Islet precursor cell (in vitro differentiated cells): ENCODE measurements at places on chromosomes 7 and 10.

DNA sequence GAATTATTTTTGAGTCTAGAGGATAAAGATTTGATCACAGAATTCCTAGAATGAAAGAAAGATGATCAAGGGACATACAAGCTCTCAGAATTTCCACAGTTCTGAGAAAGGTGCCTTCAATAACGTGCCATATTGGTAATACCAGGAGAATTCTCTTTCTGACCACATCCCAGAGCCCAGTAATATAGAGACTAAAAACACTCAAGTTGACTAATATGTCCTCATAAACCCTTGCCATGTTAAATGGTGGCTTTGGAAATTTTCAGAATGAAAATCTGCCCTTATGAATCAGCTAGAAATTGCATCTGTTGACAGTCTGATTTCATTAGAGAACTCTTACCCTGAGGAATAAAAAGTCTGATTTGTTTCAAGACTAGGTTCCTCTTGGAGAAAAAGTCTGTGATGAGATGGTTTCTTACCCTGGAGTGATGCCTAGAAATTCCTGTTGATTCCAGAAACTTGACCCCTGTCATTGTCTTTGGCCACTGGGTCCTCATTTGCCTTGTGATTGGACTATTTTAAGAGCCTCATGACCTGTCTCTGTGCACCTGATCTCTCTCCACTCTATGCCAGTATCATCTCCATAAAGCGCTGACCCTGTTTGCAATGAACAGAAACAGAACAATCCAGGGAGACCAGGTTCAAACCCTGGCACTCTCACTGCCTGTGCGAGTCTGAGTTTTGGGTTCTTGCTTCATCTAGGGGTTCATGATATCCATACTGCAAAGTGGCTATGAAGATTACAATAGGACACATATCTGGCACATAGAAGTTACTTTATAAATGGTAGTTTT, 3.3 kb downstream of the IL2RA start:
- peak; percentile 19 for DNase-seq

- no peak for DNase-seq
Measured at GRCh38 chr10:63236113-63236935, 103.2 kb downstream of the NRBF2 start.

- DNase-seq, result peak; percentile 50
Measured at GRCh38 chr7:128933180-128933891, 4.4 kb upstream of the IRF5 start.

- DNase-seq, result no peak
Measured at GRCh38 chr10:44347609-44348400, 37.1 kb downstream of the CXCL12 start.

GRCh38 chr7:23020742-23021401, 6.9 kb upstream of the HYCC1 start:
- no peak for DNase-seq

- no peak for DNase-seq
Measured at GRCh38 chr10:110260746-110261477, 43.8 kb downstream of the SMNDC1 start.

GRCh38 chr10:88346144-88346977, 236.8 kb downstream of the RNLS start:
- no peak for DNase-seq

GRCh38 chr10:639751-640672, 49.5 kb downstream of the DIP2C start:
- DNase-seq, result no peak

- DNase-seq, result peak; percentile 55
Measured at GRCh38 chr10:78899996-78900714, 168.6 kb upstream of the ZMIZ1 start.

GRCh38 chr10:119505131-119505551, 37.4 kb downstream of the RGS10 start:
- no peak for DNase-seq

- DNase-seq, result no peak
Measured at GRCh38 chr10:75466886-75467285, 35.5 kb downstream of the LRMDA start.

GRCh38 chr7:87322912-87323311, 22.6 kb upstream of the CROT start:
- no peak for DNase-seq

DNA sequence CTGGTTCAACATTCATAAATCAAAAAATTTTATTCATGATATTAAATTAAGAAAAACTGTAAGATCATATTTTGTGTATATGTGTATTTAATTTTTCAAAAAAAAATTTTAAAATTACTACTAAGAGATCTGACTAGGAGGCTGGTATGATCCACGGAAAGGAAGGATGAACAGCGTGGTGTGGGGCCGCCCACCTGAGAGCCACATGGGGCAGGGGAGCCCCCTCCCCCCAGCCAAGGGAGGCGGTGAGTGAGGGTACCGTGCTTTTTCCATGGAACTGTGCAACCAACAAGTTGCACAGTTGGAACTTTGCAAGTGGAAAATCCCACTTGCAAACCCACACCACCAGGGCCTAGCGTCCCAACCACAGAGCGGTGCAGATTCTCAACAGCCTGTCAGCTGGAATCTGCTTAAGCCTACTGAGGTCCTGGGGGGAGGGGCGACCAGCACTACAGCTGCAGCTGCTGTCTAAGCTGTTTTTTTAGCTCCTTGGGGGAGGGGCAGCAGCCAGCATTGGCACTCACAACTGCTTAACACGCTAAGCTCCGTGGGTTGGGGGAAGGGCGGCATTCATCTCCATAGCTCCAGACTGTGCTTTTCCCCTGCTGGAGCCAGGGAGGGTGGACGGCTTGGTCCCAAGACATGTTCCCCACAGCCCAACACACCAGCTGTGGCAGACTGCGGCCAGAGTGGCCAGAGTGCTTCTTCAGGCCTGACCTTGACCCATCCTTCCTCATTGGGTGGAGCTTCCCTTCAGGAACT, 94.2 kb upstream of the IGFBP3 start:
- peak; percentile 94 for DNase-seq

GRCh38 chr10:712089-712488, 22.6 kb upstream of the DIP2C start:
- peak; percentile 75 for DNase-seq

DNA sequence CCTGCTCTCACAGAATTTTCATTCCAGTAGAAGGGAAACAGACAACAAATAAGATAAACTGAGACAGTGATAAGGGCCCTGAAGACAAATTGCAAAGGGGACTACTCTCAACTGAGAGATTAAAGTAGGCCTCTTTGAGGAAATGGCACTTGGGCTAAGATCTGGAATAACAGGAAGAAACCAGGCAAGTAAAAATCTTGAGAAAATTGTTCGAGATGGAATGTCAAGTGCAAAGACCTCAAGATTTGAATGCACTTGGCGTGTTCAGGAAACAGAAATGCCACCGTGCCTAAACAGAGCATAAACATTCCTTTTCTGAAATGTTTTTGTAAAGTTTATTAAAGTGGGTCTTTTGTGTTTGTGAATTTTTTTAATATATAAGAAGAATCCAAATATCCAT, 10.7 kb downstream of the ARMH3 start:
- DNase-seq, result no peak

DNA sequence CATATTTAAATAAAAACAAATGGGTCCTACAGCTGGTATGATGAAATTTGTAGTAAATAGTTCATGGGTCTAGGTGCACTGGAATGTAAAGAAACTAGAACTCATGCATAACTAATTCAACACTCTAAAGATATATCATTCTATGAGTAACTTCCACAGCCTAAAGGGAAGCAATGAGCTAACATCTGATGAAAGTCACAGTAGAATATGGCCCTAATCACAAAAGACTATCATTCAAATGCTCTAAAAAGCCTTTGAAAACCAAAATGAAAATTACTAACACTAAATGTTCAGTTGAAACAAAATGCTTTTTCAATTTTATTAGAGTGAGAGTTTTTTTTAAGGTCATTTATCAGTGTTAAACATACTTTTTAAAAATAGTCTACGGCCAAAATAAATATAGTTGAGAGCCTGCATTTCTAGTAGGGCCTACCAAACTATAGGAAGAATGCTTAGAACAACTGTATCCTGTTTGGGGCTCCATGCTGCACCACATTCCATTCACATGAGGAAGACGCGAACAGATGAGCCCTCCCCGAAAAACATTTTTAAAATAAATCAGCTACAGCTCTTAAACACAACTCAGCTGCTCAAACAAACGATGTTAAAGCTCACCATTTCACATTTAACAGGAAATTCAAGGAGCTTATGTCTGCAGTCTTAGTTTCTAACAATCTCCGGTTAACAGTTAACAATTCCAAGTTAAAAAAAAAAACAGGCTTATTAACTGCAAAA, 134.5 kb downstream of the NRBF2 start:
- DNase-seq, result peak; percentile 68

- no peak for DNase-seq
Measured at GRCh38 chr7:107495516-107495915, 25.7 kb downstream of the GPR22 start.

GRCh38 chr7:12016439-12016838, 184.4 kb upstream of the THSD7A start:
- no peak for DNase-seq

- no peak for DNase-seq
Measured at GRCh38 chr10:36187380-36188079, 545.4 kb upstream of the FZD8 start.

DNA sequence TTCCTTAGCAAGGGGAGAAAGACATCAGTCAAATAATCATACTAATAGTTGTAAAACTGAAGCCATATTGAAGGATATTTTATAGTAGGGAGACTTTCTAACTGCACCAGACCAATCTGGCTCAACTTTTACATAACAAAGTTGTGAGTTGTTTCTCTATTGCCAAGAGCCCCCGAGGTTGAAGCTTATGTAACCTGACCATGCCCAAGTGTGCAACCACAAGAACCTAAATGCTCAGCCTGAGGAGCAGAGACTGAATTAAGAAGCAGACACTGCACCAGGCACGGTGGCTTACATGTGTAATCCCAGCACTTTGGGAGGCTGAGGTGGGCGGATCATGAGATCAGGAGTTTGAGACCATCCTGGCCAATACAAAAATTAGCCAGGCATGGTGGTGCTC, 77.3 kb upstream of the ARMC3 start:
- no peak for DNase-seq

DNA sequence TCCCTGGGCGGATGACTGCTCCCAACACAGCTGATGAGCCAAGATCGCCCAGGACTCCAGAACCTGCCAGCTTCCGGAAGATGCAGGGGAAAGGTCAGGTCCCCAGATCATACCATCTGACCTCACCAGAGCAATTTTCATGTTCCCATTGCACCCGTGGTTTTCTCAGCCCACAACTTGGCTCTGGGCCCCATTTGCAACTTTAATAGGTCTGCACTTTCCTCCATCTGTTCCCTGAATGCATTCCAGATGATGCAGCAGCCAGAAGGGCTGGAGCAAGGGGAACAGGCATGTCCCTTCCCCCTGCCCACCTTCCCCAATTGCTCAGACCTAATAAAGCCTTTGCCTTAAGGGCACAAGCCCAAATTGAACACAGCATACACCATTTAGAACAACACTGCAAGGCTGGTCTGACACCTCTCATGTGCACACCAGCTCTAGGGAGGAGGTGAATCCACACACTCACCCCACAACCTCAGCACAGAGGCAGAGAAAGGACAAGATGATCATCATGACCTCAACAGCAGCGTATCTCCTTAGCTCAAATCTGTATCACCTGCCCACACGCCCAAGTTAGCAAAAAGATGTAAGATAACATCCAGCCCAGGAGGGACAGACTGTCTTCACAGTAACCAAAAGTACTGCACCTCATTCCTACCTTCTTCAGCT, 87.5 kb downstream of the PLXNA4 start:
- peak; percentile 81 for DNase-seq

DNA sequence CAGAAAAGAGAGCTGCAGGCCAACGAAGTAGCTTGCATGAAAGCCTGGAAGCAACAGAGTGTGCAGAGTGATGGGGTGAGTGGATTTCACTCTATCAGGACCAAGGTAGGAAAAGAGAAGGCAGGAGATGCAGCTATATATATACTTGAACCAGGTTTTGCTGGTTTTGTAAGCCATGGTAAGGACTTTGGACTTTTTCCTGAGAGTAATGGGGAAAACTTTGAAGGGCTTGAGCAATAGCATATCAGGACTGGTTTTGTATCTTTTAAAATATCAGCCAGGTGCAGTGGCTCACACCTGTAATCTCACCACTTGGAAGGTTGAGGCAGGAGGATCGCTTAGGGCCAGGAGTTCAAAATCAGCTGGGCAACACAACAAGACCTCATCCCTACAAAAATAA, 120.6 kb upstream of the NRP1 start:
- no peak for DNase-seq

GRCh38 chr7:63106506-63107388, 891.9 kb upstream of the ZNF722 start:
- no peak for DNase-seq

DNA sequence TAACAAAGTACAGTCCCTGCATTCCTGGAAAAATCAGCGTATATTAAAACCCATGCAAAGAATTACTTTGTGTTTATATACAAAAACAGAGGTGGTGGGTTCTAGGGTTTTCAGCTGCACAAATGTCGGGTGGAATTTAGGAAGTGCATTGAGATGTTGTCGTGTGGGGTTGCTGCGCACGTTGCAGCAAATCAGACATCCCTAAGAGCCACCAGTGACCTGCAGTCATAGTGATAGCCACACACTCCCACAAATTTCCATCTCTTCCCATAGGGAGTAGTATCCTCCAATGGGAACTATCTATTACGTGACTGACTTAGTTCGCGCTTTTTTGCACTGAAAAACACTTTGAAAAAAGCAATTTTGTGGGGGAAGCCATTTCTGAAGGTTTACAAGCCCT, 375.2 kb upstream of the GALNT17 start:
- no peak for DNase-seq

DNA sequence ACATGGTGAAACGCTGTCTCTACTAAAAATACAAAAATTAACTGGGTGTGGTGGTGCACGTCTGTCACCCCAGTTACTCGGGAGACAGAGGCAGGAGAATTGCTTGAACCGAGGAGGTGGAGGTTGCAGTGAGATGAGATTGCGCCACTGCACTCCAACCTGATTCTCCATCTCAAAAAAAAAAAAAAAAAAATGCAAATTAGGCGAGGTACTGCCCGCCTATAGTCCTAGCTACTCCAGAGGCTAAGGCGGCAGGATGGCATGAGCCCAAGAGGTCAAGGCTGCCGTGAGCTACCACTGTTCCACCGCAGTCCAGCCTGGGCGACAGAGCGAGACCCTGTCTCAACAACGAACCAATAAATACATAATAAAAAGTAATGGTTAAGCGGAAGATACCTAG, 1.1 kb upstream of the EIF4H start:
- peak; percentile 71 for DNase-seq

GRCh38 chr10:132066812-132067211, 1.1 kb downstream of the JAKMIP3 start:
- DNase-seq, result no peak

GRCh38 chr7:37674531-37674930, 9.0 kb upstream of the GPR141 start:
- no peak for DNase-seq

DNA sequence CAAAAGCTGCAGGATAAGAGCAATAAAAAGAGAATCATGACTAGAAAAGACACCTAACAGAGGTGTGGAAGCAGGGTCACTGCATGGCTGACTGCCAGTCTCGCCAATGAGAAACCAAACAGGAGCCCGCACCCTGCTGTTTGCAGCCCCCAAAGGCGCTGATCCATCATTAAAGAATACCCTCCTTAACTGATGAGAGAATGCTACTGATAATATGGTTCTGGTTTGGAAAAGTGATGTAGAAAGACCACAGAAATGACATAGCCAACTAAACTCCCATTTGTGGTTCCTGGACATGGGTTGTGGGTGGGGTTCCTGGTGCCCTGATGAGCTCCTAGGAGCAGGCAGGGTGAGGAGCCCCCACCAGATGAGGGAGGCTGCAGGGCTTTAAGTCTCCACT, 207.4 kb downstream of the TNS3 start:
- no peak for DNase-seq

GRCh38 chr10:90777621-90778020, 80.2 kb downstream of the HTR7 start:
- DNase-seq, result no peak

- DNase-seq, result no peak
Measured at GRCh38 chr7:104878577-104878976, 135.4 kb upstream of the KMT2E start.

- DNase-seq, result no peak
Measured at GRCh38 chr10:77553966-77554365, 83.6 kb downstream of the KCNMA1 start.
